ENCODE measurements at places on chromosomes 1 and 21.

DNA sequence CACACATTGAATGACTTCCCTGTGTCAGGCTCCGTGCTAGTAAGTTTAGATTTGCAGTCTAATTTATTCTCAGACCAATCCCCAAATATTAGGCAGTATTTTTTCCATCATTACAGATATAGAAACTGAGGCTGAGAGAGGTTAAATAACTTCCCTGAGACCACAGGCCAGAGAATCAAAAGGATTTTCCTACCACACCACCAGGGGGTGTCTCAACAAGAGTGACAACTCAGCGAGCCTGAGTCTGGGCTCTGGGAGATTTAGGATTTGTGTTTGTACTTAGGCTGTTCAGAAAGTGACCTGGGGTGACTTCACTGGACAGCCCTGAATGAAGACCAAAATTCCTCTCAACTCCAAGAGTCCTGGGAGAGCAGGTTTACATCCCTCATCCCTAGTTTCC lies 13.3 kb upstream of the LCE5A start:
- DNase-seq = no peak
- no peak overlapping the region for H3K27ac ChIP-seq
- H3K4me1 ChIP-seq = no peaks in the 10 kb centered on the region

DNA sequence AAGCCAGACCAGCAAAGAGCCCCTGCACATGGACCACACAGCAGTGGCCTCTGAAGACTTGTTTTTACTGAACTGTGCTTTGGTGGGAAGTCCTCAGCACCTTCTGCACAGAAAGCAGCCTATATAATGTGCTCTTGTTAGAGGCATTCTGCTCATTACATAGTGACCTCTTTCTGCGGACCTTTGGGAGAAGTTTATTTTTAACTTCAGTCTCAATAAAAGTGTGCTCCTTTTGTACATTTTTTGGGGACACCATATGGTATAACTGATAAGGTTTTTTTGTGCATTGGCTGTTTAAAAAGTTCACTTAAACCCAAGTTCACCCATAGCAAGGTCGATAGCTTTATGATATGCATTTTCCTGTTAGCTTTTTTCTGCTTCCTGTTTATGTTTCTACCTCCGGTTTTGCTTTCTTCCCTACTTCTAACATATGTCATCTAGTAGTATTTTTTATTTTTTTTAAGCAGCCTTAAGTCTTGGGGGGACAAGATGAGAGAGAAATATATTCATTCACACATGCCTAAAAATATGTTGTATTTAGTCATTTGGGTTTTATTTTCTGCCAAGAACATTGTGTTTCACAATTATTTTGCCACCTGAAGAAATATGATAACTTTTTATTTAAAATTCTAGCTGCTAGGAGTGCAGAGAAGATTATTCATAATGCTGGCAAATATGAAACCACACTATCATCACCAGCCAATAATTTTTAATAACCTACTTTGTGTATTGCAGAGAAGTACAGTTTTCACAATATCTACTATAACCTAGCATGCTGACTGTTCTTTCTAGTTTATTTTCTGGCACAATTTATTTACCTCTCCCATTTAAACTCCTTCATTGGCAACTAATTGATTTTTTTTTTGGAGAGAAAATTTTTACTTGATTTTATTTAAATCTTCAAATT lies 22.9 kb upstream of the SLC19A2 start:
- no peaks in the 10 kb centered on the region for H3K27me3 ChIP-seq
- H3K4me3 ChIP-seq = no peak overlapping the region
- no peak overlapping the region for H3K27ac ChIP-seq
- DNase-seq = no peak

GRCh38 chr1:10117865-10118264 lies 85.1 kb downstream of the UBE4B start:
- DNase-seq = no peak
- H3K27me3 ChIP-seq = no peaks in the 10 kb centered on the region
- no peak overlapping the region for H3K4me3 ChIP-seq
- H3K27ac ChIP-seq = no peak overlapping the region

DNA sequence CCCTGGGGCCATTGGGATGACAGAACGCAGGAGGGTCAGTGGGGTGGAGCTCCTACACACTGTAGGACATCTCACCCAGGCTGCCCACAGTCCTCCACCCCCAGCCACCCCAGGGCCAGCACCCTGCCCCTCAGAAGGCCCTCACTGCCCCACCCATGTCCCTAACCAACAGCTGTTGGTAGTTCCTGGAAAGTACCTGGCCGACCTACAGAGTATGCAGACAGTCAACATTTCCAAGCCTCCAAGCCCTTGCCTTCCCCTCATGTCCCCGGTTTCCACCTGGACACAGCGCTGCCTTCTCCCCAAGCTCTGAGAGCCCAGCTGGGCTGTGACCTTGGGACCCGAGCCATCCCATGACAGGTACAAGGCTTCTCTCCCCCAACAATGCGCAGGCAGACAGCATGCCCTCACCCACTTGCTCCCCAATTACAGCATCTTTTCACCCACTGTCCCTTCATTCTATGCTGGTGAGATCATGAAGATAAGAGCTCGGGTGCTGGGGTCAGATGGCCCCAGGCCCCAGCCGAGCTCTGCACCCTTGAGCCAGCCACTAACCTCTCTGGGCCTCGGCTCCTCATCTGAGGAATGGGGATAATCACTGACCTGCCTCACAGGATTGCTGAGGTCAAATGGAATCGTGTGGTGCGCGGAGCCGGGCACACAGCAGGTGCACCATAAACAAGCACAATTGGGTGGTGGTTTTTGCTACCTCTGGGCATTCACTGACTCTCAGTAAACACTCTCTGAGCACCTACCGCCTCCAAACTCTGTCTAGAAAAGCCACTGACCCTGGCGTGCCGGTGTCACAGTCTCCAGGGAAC lies 11.2 kb downstream of the LAPTM5 start:
- H3K27me3 ChIP-seq = no peaks in the 10 kb centered on the region
- peaks cover 88% of the 10 kb centered on the region for H3K4me1 ChIP-seq
- H3K36me3 ChIP-seq = peaks cover 11% of the 10 kb centered on the region
- DNase-seq = no peak

DNA sequence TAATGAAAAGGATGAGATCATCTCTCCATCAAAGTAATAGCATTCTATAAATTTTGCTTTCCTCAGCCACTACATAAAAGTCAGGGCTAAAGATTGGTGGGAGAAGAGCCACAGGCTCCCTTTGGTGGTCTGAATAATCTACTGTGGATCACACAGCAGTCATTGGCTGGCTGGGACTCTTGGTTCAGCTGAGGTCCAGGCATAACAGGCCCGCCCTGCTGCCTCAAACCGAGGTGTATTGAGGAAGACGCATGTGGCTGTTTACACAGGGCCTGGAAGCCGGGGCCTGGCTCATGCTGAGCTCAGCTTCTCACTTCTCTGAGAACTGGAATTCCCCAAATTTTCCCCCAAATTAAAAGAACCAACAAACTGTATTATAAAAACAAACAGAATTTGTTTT lies 139.2 kb downstream of the PTPRC start:
- no peak for DNase-seq
- peaks cover 3% of the 10 kb centered on the region for H3K36me3 ChIP-seq
- H3K4me1 ChIP-seq = no peaks in the 10 kb centered on the region
- peaks cover 5% of the 10 kb centered on the region for H3K27me3 ChIP-seq

DNA sequence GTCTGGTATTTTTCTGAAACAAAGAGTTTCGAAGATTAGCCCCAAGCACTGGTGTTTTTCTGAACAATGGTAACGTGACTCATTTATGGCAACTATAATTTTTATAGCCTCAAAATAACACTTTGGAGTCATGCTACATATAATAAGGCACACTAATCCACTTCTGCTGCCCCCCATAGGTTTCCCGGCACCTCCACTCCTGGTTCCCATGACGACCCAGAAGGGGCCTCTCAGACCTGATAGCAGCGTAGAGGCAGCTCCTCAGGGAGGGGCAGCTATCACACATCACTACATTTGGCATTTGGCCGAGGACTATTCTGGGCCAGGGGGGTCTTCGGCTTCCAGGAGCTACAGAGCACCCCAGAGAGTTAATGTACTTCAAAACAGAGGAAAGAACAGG lies 23.3 kb downstream of the CAPN8 start:
- peaks cover 2% of the 10 kb centered on the region for H3K36me3 ChIP-seq
- no peak overlapping the region for H3K4me3 ChIP-seq
- DNase-seq = no peak
- H3K27me3 ChIP-seq = peaks cover 24% of the 10 kb centered on the region
- no peak overlapping the region for H3K27ac ChIP-seq

DNA sequence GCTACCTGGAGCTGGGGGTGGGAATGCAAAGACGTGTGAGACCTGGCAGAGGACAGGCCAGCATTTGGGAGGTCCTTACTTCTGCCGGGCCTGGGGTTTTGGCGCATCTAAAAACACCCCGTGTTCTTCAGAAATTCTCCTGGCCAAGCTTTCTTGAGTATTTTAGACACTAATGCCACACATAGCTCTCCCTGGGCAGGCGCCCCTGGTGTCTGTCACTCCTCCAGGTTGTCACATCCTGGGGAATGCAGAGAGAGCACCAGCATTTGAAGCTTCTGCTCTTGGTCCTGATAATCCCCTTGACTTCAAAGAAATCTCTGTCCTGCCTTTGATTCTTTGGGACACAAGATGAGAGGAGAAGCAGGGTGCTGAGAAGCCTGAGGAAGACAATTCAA lies 6.0 kb downstream of the CAPN9 start:
- peaks cover 4% of the 10 kb centered on the region for H3K36me3 ChIP-seq
- no peak overlapping the region for H3K27ac ChIP-seq
- H3K27me3 ChIP-seq = peaks cover 34% of the 10 kb centered on the region
- H3K4me3 ChIP-seq = no peak overlapping the region
